Right cardiac atrium (tissue), 5 donors: ENCODE measurements at places on chromosomes 2 and 18.

DNA sequence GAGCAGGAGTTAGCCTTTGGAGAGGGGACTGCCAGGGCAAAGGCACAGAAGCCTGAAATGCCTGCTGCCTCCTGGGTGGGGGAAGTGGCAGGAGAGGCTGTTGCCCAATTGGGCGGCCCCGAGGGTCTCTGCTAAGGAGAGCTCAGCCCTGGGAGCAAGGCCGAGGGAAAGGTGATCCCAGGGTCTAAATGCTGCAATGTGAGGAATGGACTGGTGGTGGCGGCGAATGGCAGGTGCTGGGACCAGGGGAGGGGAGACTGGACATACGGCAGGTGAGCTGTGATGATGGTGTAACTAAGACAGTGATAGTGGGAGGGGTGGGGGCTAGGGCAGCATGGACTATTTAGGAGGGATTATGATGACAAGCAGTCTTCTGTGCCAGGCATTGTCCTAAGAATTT, 104.0 kb downstream of the DYSF start:
- peak; percentile 19 for DNase-seq

DNA sequence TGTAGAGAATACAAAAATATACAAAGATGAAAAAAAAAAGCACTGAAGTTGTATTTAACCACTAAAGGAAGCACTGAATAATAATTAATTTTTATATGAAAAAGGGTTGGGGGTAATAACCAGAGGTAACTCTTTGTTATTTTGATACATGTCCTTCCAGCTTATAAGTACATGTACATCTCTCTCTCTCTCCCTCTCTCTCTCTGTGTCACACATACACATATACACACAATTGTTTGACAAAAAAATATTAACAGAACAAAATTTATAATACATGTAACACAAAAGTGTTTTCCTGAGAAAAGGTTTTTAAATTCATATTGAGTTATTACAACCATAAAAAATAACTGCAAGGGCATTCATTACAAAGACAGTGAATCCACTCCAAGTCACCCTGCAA, 4.6 kb downstream of the WIPF1 start:
- DNase-seq: no peak

GRCh38 chr2:235729557-235729947, 235.7 kb downstream of the AGAP1 start:
- DNase-seq: no peak

- no peak for DNase-seq
These were observed 53.6 kb downstream of the FAM228A start for GRCh38 chr2:24228470-24228869.

- DNase-seq: no peak
These were observed 38.1 kb downstream of the ALPK2 start for GRCh38 chr18:58590839-58591238.

- no peak for DNase-seq
These were observed 92.7 kb downstream of the PIK3C3 start for GRCh38 chr18:42047721-42048120.

GRCh38 chr2:214542295-214542694, 131.4 kb downstream of the VWC2L start:
- DNase-seq: no peak

DNA sequence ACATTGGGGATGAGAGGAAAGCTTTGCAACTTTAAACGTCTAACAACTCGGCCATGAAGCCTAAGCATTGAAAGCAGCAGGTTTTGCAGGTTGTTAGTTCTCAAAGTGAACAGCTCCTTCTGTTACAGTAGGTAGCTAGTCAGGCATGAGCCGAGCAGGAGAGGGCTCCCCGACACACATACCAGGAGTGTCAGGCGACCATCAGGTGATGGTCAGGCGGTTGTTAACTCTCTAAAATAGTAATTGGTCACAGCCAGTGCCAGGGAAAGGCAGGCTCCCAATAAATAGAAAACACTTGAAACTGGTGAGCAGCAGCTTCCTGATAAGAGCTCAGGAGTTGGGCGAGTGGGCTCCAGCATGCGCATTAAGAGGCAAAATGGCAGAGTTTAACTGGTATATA, 53.5 kb upstream of the DAPL1 start:
- no peak for DNase-seq

GRCh38 chr2:73414696-73415095, 29.1 kb downstream of the ALMS1 start:
- DNase-seq: no peak

- peak; percentile 65 for DNase-seq
These were observed 1.0 kb downstream of the ACVR1 start for GRCh38 chr2:157874997-157875640.

GRCh38 chr18:51191128-51191717, 6.3 kb downstream of the MEX3C start:
- DNase-seq: no peak

DNA sequence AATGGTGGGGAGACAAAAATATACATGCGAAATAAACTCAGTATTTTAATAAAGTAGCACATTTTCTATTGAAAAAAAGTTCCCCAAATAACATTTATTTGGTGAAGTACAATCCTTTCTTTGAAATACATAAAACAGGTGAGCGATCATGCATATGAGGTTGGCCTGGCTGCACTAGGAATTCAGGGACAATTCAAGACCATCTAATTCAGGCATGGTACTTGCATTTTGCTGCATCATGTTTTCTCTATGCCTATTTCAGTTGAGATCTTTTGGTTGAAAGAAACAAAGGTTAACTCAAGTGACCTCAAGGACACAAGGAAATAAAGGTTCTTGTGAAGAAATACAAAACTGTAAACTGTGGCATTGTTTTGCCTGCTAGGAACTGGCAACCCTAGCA, 19.8 kb upstream of the TAF4B start:
- no peak for DNase-seq

GRCh38 chr18:8801263-8801901, 96.0 kb downstream of the MTCL1 start:
- DNase-seq: no peak

- DNase-seq: no peak
These were observed 64.9 kb upstream of the KLHL29 start for GRCh38 chr2:23320058-23320457.

- DNase-seq: no peak
These were observed 122.2 kb downstream of the CAPN13 start for GRCh38 chr2:30684996-30685395.

DNA sequence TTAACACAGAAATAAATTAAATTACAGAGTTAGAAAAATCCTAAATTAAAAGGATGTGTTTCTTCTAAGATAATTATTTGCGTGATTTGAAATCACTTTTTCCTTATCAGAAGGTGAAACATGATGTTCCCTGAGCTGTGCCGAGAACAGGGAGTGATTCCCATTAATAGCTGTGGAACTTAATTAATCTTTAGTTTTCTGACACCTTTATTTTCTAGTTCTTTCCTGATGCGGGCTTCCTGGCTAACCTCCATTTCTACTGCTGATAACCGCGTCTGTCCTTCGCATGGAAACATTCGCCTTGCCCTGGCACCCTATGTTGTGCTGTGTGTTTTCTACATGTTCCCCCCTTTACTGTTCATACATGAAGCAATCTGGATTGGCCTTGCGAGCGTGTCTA, 172.9 kb downstream of the FAM210A start:
- no peak for DNase-seq

- DNase-seq: no peak
These were observed 710 bp downstream of the DUSP19 start for GRCh38 chr2:183079139-183079775.

DNA sequence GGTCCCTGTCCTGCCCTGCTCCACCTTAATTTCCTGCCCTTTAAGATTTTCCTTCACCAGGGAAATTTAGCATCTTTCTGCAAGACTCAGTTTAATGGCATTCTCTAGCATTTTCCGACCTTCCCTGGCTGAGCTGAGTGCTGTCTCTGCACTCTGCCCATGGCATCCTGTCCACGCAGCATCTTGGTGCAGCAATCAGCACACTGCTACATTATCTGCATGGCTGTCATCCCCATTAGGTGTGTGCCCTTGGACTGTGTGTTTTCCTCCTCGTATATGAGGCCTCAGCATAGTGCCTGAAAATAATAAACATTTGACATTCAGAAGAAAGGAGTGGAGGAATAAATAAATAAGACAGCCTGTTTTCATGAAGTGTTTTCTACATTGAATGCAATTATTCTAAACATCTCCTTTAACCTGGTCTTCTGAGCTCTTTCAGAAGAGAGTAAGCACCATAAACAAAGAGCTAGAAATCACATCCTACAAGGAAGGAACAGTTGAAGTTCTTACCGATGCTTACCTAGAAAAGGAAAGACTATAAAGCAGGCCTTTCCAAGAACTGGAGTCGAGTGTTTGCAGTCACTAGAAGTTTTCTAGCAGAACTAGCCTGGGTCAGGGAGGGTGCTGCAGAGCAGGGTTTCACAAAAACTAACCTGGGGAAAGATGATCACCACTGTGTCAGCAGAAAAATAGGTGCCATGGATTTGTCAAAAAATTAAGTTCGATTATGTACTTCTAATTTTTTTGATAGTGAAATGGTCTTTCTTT, 131.4 kb upstream of the ITGB6 start:
- DNase-seq: peak; percentile 22

GRCh38 chr2:229043681-229044080, 227.4 kb downstream of the PID1 start:
- DNase-seq: no peak

- no peak for DNase-seq
These were observed 8.7 kb upstream of the SOX11 start for GRCh38 chr2:5683471-5683870.

- peak; percentile 5 for DNase-seq
These were observed 94.6 kb downstream of the GLI2 start for GRCh38 chr2:120830096-120830830.

DNA sequence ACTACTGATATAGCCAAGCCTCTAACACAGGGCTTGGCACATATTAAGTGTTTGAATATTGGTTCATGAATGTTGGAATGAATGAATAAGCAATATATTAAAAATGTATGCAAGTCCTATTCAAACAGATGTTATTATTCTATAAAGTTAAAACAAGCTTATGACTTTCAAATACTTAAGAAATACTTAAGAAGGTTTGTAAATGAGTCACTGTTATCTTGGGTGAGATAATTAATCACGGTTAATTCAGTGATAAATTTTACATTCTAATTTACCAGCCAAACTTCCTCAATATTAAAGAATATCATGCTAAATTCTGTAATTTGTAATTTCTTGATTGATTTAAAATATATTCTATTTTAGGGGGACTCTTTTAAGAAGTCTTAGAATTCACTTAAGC, 74.8 kb downstream of the RBMS1 start:
- no peak for DNase-seq

DNA sequence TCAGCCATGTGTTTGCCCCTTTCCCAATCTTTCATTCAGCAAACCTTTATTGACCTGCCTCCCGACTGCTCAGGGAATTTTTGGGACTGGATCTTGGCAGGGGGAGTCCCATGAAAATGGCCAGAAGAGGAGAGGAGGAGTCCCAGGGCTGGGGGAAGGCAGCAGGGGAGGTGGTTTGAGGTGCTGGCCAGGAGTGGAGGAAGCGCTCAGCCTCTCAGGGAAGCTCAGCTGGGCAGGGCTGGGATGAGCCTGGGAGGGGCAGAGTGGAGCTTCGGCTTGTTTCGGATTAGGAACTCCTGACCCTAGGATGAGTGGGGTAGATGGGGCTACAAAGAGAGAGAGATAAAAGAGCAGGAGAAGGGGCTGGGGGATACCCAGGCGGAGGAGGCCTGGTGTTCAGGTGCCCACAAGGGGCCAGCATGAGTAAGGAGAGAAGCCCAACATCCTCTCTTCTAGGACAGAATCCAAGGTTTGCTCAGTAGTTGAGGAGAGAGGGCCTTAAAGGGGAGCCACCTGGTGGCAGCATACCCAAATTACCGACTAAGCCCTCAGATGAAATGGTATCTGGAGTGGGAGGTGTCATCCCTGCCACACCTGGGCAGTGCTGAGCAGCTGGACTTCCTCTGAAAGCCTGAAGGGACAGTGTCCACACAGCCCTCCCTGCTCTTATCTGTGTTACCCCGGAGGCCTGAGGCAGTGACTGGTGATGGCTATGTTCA, 91.1 kb downstream of the INHBB start:
- DNase-seq: no peak

DNA sequence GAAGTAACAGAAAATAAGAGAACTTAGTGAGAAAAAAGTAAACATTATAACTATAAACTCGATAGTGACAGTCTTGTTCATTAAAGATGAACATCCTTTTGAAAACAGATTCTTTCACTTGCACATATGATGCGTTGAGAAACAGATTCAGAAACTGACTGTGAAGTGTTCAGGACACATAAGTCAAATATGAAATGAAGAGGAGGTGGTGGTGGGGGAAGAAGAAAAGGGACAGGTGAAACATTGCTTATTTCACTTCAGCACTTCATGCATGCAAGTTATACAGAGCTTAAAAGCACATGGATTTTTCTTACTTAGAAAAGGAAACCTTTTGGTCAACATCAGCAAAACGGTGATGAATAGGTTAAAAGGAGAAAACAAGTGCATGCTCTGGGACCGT, 42.5 kb downstream of the STAT4 start:
- DNase-seq: no peak

- DNase-seq: no peak
These were observed 1080.7 kb upstream of the CHAC2 start for GRCh38 chr2:52686935-52687334.

GRCh38 chr2:178374865-178375264, 76.1 kb downstream of the PRKRA start:
- DNase-seq: no peak

- DNase-seq: no peak
These were observed 36.4 kb downstream of the MPHOSPH10 start for GRCh38 chr2:71166812-71167211.
